ENCODE measurements at places on chromosomes 7 and 10.

- no peak for DNase-seq
Measured at GRCh38 chr7:95582578-95583293, 13.6 kb downstream of the PDK4 start.

GRCh38 chr7:100865372-100865911 lies 1.7 kb upstream of the TRIP6 start:
- DNase-seq: no peak

DNA sequence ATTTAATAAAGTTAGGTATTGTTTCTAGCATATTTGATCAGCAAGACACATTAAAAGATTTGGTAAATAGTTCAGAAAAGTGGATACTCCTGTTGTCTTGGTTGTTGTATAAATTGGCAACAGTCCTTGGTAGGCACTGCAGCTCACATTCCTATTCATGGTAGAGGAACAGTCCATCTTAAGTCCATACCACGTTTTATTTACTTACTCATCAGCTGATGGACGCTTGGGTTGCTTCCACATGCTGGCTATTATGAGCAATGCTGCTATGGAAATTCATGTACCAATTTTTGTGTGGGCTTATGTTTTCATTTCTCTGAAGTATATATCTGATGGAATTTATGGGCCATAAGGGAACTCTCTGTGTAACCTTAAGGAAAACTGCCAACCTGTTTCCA lies 43.3 kb downstream of the C10orf120 start:
- no peak for DNase-seq

GRCh38 chr7:74324531-74325209 lies 35.5 kb downstream of the CLIP2 start:
- DNase-seq: no peak

- DNase-seq: peak; percentile 17
Measured at GRCh38 chr7:129773871-129774270, 162.4 kb downstream of the NRF1 start.

Data from NCI-H524 (cell line).